ENCODE measurements at places on chromosomes 1 and 21.

GRCh38 chr1:62687421-62687902, 724 bp downstream of the DOCK7 start:
- DNase-seq: peak; percentile 63

- DNase-seq: no peak
These were observed 84.3 kb downstream of the CAPZB start for GRCh38 chr1:19400875-19401534.

- peak; percentile 20 for DNase-seq
These were observed 12.6 kb upstream of the ADORA3 start for GRCh38 chr1:111516005-111516535.

GRCh38 chr1:18640228-18641004, 9.8 kb downstream of the PAX7 start:
- no peak for DNase-seq

DNA sequence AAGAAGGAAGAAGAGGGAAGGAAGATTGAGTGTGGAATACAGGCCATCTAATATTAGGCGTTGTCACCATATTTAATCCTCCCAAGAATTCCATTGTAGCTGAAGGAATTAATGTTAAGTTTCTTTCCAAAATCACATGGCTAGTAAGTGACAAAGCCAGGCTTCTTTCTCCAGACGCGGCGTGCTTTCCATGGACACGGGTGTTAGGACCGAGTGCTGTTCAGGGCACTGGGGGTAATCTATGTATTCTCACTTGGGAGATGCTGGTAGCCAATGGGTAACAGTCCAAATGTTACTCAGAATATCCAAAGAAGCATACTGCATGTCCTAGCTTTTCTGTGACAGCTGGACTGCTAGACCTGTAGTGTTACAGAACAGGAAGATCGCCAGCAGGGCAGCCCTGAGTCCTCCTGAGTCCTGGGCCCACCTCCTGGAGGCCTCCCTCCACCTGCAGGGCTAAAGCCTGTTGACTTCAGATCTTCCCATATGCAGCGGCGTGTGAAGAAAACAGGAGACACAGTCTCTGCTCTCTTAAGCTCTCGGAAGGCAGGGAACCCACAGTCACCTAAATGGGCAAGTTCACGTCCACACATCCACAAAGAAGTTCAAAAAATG, 5.3 kb downstream of the IGSF9 start:
- no peak for DNase-seq

DNA sequence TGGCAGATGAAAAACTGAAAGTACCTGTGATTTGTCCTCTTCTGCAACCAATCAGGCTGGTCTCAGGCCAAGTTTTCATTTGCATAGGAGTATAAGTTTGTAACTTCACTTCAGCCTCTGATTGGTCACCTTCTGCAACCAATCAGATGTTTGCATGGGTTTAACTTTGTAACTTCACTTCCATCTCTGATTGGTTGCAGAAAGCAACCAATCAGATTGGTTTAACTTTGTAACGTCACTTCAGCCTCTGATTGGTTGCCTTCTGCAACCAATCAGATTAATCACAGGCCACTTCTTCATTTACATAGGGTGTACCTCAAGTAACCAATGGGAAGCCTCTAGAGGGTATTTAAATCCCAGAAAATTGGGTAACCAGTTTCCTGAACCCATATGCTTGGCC, 18.9 kb upstream of the TUT4 start:
- DNase-seq: peak; percentile 62

- no peak for DNase-seq
These were observed 29.7 kb downstream of the XCL1 start for GRCh38 chr1:168606096-168606495.

GRCh38 chr1:186617926-186618325, 62.3 kb downstream of the PTGS2 start:
- DNase-seq: no peak

GRCh38 chr1:228465141-228465540, 22.0 kb upstream of the RNF187 start:
- DNase-seq: no peak

GRCh38 chr1:33902486-33903209, 38.8 kb downstream of the HMGB4 start:
- peak; percentile 3 for DNase-seq

DNA sequence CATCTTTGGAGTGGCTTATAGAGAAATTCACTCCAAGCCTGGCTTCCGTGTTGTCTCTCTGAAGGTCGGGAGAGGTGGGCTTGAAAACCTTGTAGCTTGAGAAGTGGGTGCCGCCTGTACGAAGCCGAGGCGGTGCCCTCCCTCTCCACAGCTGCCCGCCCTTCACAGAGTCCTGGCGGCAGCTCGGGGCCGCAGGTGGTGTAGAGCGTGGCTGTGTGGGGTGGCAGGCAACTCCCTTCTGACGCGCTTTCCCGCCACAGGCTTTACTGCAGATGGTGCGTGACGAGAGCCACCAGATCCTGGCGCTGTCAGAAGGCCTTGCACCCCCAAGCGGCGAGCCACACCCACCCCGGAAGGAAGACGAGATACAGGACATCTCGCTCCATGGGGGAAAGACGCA, 33.1 kb upstream of the DIP2A start:
- DNase-seq: no peak

DNA sequence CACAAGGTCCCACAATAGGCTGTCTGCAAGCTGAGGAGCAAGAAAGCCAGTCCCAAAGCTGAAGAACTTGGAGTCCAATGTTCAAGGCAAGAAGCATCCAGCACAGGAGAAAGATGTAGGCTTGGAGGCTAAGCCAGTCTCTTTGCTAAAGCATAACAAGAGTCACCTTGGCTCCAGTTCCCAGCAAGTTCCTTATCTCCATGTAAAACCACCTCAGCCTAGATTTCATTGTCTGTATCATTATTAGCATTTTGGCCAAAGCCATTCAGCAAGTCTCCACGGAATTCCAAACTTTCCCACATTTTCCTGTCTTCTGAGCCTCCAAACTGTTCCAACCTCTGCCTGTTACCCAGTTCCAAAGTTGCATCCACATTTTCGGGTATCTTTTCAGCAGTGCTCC, 36.9 kb downstream of the PIGM start:
- no peak for DNase-seq

DNA sequence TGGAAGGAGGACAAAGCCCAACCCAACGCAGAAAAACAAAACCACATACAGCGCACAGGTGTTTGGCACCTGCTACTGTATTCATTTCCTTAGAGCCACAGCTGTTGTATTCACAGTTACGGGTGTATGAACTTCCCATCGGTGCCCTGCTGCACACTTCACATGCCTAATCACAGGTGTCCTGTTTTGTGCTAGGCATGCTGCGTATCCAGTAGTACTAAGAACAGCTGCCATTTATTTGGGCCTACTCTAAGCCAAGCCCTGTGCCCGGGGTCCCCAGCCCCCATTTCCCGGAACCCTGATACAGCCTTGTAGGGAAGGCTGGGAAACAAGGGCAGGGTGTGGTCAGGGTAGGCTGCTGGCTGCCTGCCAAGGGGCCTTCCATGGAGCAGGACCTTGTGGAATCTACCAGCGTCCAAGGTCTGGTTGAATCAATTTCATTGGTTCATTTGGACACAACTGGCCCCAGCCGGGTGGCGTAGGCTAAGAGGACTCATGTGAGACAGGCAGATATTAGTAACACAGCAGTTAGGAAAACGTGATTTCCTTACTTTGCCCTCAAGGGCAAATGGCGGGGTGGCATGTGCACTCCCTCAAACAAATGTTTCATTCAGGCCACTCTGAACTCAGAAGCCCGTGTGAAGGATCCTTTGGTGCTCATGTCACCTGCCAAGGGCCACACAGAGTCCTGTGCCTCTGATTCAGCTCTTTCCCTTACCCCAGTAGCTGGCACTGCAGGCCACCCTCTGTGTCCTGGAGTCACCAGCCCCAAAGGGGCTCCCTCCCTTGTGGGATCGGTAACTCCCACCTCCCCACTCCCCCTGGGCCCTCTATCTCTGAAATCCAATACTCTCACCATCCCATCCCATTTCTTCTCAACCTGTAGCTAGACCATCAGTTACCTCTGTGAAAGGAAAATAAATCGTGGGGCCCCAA, 986 bp upstream of the RNF186 start:
- DNase-seq: no peak

- DNase-seq: no peak
These were observed 392.4 kb upstream of the ST6GALNAC5 start for GRCh38 chr1:76474922-76475321.

DNA sequence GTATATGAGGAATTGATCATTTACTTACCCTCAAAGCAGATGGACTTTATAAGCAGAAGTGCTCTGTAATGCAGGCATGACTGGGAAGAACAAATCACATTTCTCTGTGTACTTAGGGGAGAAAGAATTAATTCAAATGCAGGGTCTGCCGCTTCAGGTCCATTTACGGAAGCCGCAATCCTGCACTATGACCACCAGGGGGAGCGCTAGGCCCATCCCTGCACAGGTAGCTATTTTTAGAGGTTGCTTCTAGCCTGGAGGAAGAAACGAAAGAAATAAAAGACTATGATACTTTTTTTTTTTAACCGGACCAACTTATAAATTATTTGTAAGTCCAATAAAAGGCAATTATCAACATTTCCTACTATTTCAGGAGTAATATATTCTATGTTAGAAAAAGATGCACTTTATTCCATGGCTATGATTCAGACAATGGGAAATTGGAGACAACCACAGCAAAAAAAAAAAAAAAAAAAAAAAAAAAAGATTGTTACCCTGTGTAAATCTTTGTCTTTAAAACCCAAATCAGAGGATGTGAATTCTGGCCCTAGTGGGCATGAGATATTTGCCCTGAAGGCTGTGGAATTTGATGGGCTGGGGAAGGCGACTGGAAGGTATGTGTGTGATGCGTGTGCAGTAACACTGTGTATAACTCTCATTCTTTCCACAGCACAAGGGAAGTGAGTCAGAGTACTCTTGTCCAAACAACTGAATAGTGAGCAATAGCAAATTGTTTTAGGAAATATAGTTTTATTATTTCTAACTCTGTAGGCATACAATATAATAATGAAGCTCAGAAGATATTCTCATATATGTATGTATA, 12.9 kb upstream of the FYB2 start:
- DNase-seq: peak; percentile 59

- DNase-seq: no peak
These were observed 2.6 kb downstream of the CAPN8 start for GRCh38 chr1:223662943-223663342.

DNA sequence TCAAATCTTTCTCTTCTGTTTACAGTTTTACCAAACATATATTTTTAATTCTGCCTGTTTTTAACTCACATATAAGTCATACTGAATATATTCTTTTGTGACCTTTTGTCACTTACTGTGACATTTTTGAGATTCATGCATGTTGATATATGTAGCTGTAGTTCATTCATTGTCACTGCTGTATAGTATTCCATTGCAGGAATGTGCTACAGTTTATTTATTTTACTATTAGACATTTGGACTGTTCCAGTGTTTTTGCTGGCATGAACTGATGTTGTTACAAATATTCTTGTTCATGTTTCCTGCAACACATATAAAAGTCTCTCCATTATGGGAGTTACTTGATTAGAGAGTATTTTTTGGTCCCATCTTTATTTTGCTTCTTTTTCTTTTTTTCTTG, 174.9 kb downstream of the DHRS3 start:
- DNase-seq: no peak

- no peak for DNase-seq
These were observed 13.6 kb downstream of the DDAH1 start for GRCh38 chr1:85451236-85451830.

- DNase-seq: no peak
These were observed 373.9 kb upstream of the SPAG17 start for GRCh38 chr1:118558933-118559332.

DNA sequence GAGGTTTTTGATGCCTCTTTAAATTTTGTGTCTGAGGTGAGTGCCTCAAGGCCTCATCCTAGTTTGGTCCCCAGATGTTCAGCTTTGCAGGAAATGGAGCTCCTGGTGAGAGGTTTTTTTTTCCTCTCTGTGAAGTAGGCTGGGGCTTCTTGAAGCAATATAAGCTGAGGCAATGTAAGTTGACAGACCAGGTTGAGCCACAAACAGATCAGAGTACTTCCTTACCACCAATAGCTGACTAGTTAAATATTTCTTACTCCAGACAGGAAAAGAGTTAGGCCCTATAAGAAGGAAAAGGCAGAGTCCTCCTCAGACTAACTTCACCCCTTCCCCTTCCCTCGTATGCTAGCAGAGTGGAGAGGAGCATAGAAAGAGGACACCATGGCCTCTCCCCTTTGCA, 341.0 kb downstream of the LMO4 start:
- no peak for DNase-seq

- no peak for DNase-seq
These were observed 7.1 kb upstream of the IKBKE start for GRCh38 chr1:206463137-206463536.

Data from RKO (cell line).